ENCODE measurements at places on chromosomes 5 and 9. TPM values are rescaled to one million over a fixed set of nuclear protein-coding genes. Genes with fewer than 3 reads are reported as not detected.

REEP5 gene
- 46.5 TPM for total RNA-seq

PCDHA10 gene
- total RNA-seq, result not detected

KLF4 gene
- 22.1 TPM for total RNA-seq

ARID3C gene
- 0.27 TPM for total RNA-seq

WNT8A gene
- not detected for total RNA-seq

TOMM5 gene
- total RNA-seq, result 39.6 TPM

IL31RA gene
- not detected for total RNA-seq

FYB1 gene
- total RNA-seq, result 499 TPM

SPRY4 gene
- total RNA-seq, result not detected
